ENCODE measurements at places on chromosomes 1 and 21. TPM values are rescaled to one million over a fixed set of nuclear protein-coding genes. Genes with fewer than 3 reads are reported as not detected.

DNA sequence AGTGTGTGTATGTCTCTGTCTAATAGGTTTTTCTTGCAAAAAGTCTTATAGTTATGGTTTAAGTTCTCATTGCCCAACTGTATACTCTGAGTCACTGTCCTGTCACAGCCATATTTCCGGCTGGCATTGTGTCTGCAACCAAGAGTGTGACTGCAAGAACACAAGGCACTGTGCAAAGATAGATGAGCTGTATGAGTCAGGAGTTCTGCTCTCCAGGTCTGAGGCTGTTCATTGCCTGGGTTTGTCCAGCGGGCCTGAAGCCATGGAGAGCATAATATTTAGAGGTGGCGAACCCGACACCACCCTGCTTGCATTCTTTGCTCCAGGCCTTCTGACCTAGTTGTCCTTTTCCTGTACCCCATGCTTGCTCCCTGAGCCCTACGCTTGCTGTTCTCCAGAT lies 50.9 kb upstream of the CNIH3 start:
- DNase-seq = no peak

GRCh38 chr1:157829210-157829609 lies 9.3 kb upstream of the FCRL1 start:
- no peak for DNase-seq

DNA sequence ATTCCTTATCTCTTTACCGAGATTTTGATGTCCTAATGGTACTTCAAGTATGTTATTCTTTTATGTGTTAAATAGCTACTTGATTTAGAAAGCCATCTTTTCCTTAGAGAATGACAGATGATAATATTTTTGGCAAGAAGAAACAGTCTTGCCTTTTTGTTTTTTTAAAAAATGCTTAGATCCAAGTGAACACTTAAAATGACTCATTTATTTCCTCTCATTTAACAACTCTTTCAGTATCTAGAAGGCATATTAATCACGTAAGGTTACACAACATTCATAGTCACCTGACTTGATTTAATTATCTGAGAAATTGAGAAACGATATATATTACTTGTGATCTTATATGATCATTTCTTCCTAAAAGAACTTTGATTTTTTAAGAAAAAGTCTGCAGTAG lies 52.4 kb downstream of the SUCO start:
- no peak for DNase-seq

LINGO4 gene
- 0.40 TPM for polyA plus RNA-seq

LORICRIN gene
- not detected for polyA plus RNA-seq

HES3 gene
- polyA plus RNA-seq = not detected

DNA sequence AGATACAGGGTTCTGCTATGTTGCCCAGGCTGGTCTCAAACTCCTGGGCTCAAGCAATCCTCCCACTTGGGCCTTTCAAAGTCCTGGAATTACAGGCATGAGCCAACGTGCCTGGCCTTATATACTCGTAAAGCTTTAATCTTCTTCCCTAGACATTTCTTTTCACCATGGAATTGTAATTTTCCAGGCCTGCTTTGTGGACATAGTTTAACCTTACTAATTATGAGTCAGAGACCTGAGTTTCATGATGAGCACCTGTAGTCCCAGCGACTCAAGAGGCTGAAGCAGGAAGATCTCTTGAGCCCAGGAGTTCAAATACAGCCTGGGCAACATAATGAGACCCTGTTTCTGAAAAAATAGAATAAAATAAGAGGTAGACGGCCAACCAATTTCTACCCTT lies 12.3 kb downstream of the PATJ start:
- no peak for DNase-seq

GRCh38 chr1:184860535-184860934 lies 105.9 kb upstream of the EDEM3 start:
- DNase-seq = no peak

- no peak for DNase-seq
Observed at GRCh38 chr1:244005455-244005854, 45.6 kb upstream of the ZBTB18 start.

- no peak for DNase-seq
Observed at GRCh38 chr1:209672705-209673630, 2.2 kb upstream of the G0S2 start.

LPAR3 gene
- polyA plus RNA-seq = 0.12 TPM

- DNase-seq = no peak
Observed at GRCh38 chr21:42191696-42192595, 27.0 kb upstream of the ABCG1 start.

- DNase-seq = no peak
Observed at GRCh38 chr1:217343907-217344306, 287.0 kb downstream of the GPATCH2 start.

RSPH1 gene
- polyA plus RNA-seq = 0.28 TPM

GRCh38 chr1:204443871-204444581 lies 32.4 kb upstream of the PPP1R15B start:
- DNase-seq = no peak

GRCh38 chr1:59279645-59280044 lies 17.2 kb upstream of the FGGY start:
- no peak for DNase-seq

GJC2 gene
- 1.2 TPM for polyA plus RNA-seq

GRCh38 chr1:174414203-174414602 lies 33.6 kb upstream of the GPR52 start:
- DNase-seq = no peak

SARS1 gene
- polyA plus RNA-seq = 83.1 TPM
